ENCODE measurements at places on chromosomes 2 and 18.

DNA sequence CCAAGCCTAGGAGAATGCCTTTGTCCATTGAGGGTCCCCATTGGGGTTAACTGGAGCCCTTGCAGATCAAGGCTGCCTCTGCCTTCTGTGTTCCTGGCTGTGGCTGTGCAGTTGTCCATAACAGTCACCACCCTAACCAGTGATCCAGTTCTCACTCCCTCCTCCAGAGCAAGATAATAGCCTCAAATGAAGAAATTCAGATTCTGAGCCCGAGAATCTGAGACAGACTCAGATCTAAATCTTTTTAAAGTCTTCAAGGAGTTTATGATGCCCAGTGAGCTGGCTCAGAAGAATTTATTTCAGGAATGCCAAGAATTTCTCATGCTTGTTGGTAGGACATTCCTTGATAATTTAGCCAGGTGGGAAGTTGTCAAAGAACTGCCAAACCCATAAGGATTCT lies 44.3 kb upstream of the RAB6C start:
- no peak for DNase-seq

DNA sequence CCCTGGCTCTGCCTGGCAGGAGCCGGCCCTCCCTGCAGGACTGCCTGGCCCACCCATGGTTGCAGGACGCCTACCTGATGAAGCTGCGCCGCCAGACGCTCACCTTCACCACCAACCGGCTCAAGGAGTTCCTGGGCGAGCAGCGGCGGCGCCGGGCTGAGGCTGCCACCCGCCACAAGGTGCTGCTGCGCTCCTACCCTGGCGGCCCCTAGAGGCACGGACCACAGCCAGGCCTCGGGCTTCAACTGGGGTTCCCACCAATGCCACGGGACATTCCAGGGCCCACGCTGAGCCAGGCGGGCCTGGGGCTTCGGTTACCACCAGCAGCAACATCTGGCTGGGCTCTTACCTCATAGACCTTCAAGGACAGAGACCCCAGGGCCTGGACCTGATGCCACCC lies 6.1 kb upstream of the GMPPA start:
- no peak for DNase-seq

- DNase-seq: no peak
Observed at GRCh38 chr2:153786016-153786415, 85.7 kb upstream of the GALNT13 start.

GRCh38 chr2:133952896-133953295 lies 301.0 kb upstream of the MGAT5 start:
- DNase-seq: no peak

- peak; percentile 74 for DNase-seq
Observed at GRCh38 chr2:43225093-43225787, 1.2 kb downstream of the ZFP36L2 start.

DNA sequence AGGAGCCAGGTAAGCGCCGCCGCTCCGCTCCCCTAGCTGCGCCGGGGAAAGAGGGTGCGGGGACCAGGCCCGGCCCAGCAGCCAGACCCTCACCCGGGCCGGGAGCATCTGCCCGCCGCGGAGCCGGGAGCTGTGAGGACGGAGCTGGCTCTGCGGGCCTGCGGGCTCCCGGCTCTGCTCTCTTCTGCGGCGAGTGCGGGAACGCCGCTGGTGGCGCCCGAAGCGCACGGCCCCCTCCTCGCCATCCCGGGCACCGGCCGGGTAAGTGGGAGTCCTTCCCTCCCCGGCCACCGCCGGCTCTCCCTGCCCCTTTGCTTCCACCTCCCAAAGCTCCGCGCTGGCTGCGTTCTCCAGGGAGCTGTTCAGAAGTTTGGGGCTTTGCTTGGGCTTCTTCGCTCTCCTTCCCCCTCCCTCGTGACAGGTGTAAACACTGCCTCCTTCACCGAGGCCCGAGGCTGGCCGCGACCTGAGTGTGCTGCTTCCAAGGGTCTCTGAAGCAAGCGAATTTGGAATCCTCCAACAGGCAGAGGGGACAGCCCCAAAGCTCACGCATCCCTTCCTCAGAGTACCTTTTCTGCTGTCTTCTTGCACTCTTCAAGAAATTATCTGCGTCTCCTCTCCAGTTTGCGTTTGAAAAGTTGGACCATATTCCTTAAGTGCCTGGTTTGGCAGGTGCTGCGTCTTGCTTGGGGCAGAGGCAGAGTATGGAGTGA lies 632 bp downstream of the AFTPH start:
- peak; percentile 49 for DNase-seq

GRCh38 chr2:192044496-192044895 lies 150.2 kb downstream of the TMEFF2 start:
- no peak for DNase-seq

DNA sequence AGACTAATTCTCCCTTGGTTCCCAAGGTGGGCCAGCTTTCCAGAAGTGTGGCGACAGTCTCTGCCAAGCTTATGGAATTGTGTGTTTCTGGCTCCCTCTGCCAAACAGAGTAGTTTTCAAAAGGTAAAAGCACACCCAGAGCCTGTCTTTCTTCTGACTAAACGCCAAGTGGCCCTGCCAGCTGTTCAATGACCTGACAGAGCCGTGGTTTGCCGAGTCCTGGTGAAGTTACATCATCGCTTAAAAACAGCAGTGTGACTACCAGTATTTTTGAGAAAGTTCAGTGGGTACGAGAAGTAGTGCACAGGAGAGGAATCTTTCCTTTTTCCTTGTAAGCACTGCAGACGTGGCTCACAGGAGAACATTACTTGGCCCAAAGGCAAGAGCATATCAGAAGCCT lies 1.9 kb downstream of the PER2 start:
- DNase-seq: no peak

GRCh38 chr2:64989982-64990614 lies 899 bp downstream of the SLC1A4 start:
- DNase-seq: no peak

- DNase-seq: no peak
Observed at GRCh38 chr2:109479804-109480203, 134.0 kb downstream of the SEPTIN10 start.

GRCh38 chr18:26480897-26481795 lies 67.2 kb downstream of the KCTD1 start:
- DNase-seq: no peak

DNA sequence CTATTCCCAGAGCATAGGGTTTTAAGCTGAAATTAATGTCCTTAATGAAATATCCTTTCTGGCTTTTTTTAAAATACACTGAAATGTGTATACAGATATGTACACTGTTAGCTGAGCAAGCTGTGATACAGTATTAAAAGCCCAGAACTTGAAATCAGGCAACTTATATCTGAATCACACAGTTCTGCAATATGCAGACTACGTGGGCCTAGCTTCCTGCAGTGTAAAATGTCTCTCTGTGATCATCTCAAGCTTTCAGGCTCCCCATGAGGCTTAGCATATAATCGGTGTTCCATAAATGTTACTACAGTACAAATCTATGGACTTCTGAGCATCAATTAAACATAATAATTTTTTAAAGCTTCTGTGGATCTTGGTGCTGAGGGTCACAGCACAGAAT lies 8.2 kb downstream of the FBXO15 start:
- DNase-seq: no peak

- DNase-seq: no peak
Observed at GRCh38 chr18:10487154-10487553, 32.7 kb downstream of the APCDD1 start.

DNA sequence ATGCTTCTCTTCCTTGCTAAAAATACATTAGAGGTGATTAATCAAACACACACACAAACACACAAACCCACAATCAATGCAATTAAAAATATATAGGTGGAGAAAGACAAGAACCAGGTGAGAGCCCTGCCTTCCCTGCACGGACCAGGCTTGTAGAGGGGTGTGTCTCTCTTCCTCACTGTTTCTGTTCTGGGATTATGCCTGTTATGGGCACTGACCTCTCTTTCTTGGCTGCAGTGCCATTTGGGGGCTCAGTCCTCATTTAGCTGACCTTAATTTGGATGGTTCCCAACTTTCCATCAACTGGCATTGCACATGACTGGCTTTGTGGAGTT lies 89.8 kb downstream of the SH3RF3 start:
- no peak for DNase-seq

DNA sequence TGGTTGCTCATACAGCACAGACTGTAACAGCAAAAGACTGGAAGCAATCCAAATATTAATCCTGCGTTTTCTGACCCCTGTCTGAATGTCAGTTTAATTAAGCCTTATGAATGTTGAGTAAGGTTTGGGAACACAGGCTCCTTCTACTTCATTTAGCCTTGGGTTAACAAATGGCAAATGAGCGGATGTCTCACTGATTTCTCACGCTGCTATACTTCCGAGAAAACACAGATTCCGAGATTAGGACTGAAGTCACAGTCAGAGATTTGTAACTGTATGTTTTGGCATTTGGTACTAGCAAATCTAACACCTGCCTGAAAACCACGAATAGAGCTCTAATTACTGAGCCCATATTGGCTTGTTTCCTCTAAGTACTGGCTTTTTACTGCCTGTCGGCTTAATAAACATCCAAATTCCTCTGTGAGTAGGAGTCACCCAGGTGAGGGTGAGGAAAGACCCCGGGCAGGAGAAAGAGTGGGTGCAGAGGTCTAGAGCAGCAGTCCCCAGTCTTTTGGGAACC lies 10.6 kb downstream of the MC5R start:
- no peak for DNase-seq

GRCh38 chr2:54855434-54855833 lies 132.0 kb downstream of the EML6 start:
- no peak for DNase-seq

GRCh38 chr2:240436683-240437550 lies 1.5 kb downstream of the GPC1 start:
- no peak for DNase-seq
